ENCODE measurements at places on chromosomes 13 and 19. TPM values are rescaled to one million over a fixed set of nuclear protein-coding genes. Genes with fewer than 3 reads are reported as not detected.

Gene FPR2
- total RNA-seq: 0.36 TPM

GRCh38 chr19:28351761-28352160 lies 861.2 kb downstream of the UQCRFS1 start:
- no peak for DNase-seq
- H3K4me3 ChIP-seq: no peak overlapping the region
- H3K27ac ChIP-seq: no peak overlapping the region

DNA sequence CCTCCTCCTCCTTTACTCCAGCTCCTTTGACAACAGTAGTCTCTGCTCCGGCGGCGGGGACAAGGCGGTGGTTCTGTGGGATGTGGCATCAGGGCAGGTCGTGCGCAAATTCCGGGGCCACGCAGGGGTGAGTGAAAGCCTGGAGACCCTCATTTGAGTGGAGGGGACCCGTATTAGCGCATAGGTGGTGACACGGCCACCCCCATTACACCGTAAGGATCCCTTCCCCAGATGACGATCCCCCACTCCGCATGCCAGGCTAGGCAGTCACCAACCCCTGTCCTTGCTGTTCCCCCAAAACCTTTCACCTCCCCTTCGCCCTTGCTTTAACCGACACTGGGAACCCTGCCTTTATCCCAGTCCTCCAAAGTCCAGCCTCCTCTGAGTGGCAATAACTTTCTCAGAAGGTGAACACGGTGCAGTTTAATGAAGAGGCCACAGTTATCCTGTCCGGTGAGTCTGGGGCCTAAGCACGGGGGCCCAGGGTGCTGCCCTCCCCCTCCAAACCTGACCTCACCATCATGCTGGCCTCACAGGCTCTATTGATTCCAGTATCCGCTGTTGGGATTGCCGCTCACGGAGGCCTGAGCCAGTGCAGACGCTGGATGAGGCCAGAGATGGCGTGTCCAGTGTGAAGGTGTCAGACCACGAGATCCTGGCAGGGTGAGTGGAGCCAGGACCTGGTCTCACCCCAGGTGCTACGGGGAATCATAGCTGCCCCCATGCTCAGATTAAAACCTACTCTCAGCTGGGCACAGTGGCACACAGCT lies 3.7 kb downstream of the WDR83 start:
- H3K27me3 ChIP-seq: no peaks in the 10 kb centered on the region
- peaks cover 34% of the 10 kb centered on the region for H3K4me1 ChIP-seq
- H3K4me3 ChIP-seq: peak overlapping the region; percentile 80
- H3K36me3 ChIP-seq: peaks cover 22% of the 10 kb centered on the region
- H3K27ac ChIP-seq: peak overlapping the region; percentile 95

- DNase-seq: no peak
- no peaks in the 10 kb centered on the region for H3K36me3 ChIP-seq
Observed at GRCh38 chr19:18735752-18736151, 52.3 kb downstream of the CRTC1 start.

GRCh38 chr13:52395704-52396103 lies 10.3 kb downstream of the THSD1 start:
- DNase-seq: no peak
- peaks cover 13% of the 10 kb centered on the region for H3K36me3 ChIP-seq
- no peak overlapping the region for H3K27ac ChIP-seq
- H3K4me3 ChIP-seq: no peak overlapping the region

DNA sequence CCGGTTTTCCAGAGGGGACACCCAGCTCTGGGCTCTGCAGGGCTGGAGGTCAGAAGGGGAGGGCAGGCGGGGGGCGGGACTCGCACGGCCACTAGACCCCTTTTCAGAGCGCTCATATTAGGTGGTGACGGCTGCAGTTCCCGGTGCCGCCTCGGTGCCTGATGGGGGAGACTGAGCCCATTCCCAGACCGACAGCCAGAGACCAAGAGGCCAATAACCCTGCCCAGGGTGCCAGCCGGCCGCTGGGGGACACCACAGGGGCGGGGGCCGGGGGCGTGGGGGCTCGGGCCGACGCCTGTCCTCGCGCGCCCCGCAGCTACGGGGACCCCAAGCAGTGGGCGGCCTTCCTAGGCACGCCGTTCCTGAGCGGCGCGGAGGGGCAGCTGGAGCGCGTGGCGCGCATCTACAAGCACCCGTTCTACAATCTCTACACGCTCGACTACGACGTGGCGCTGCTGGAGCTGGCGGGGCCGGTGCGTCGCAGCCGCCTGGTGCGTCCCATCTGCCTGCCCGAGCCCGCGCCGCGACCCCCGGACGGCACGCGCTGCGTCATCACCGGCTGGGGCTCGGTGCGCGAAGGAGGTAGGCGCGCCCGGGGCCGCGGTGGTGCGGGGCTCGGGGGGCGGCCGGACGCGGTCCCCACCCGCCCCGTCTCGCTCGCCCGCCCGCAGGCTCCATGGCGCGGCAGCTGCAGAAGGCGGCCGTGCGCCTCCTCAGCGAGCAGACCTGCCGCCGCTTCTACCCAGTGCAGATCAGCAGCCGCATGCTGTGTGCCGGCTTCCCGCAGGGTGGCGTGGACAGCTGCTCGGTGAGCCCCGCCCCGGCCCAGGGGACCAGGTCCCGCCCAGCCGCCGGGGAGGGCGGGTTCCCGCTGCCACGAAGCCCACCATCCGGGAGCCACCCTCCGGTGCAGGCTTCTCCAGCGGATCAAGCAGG lies 2.4 kb downstream of the TIMM13 start:
- DNase-seq: peak; percentile 96
- H3K27ac ChIP-seq: no peak overlapping the region
- H3K4me1 ChIP-seq: peaks cover 24% of the 10 kb centered on the region
- peak overlapping the region; percentile 30 for H3K4me3 ChIP-seq

Gene ZNF491
- total RNA-seq: 6.2 TPM

Gene KLF1
- not detected for total RNA-seq

Gene NUFIP1
- total RNA-seq: 3.3 TPM

- H3K4me3 ChIP-seq: no peak overlapping the region
- no peaks in the 10 kb centered on the region for H3K4me1 ChIP-seq
- DNase-seq: no peak
- no peaks in the 10 kb centered on the region for H3K27me3 ChIP-seq
- H3K36me3 ChIP-seq: no peaks in the 10 kb centered on the region
- no peak overlapping the region for H3K27ac ChIP-seq
Observed at GRCh38 chr13:48511621-48512230, 21.2 kb downstream of the RCBTB2 start.

GRCh38 chr13:111914241-111915103 lies 152.5 kb upstream of the SOX1 start:
- no peak overlapping the region for H3K4me3 ChIP-seq
- no peaks in the 10 kb centered on the region for H3K4me1 ChIP-seq
- no peak overlapping the region for H3K27ac ChIP-seq
- no peaks in the 10 kb centered on the region for H3K27me3 ChIP-seq

GRCh38 chr19:39848392-39848791 lies 2.2 kb upstream of the FBL start:
- no peaks in the 10 kb centered on the region for H3K36me3 ChIP-seq
- H3K4me1 ChIP-seq: peaks cover 25% of the 10 kb centered on the region
- H3K4me3 ChIP-seq: no peak overlapping the region

- H3K27me3 ChIP-seq: no peaks in the 10 kb centered on the region
- H3K27ac ChIP-seq: peak overlapping the region; percentile 63
- H3K36me3 ChIP-seq: no peaks in the 10 kb centered on the region
- DNase-seq: peak; percentile 51
- H3K4me3 ChIP-seq: peak overlapping the region; percentile 86
Observed at GRCh38 chr19:2051773-2052704, 995 bp upstream of the MKNK2 start.

DNA sequence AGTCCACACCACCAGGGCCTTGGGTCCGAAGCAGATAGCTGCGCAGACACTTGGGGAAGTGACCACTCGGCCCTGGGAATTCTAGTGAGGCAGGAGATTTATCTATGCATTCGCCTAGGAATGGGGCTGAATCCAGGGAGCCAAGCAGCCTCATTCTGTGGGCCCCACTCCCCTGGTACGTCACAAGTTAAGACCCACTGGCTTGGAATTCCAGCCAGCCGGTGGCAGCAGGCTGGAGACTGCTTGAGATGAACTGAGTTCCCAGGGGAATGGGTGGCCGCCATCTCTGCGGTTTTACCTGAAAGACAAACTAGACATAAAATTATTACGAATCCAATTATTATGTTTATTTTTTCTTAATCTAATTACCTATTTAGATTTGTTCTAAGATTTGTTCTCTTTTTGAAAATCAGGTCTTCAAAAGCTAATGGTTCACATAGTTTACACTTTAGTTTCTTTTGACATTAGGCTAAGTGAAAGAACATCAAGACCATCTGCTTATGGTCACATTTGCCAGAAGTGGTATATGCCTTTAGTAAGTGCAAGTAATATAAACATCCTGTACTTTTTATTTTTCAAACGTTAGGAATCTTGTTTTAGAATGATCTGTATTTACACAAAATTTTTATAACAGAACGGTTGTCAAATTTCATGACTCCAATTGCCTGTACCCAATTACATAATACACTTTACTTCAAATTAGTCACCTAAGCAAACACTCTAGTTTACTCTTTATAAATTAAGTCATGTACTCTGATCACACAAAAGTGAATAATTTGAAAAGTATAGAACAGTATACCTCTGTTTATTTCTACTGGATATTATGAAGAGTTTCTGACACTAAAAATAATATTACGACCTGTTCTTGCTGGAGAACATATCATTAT lies 74.4 kb downstream of the SLITRK6 start:
- H3K4me1 ChIP-seq: no peaks in the 10 kb centered on the region
- H3K36me3 ChIP-seq: no peaks in the 10 kb centered on the region
- H3K4me3 ChIP-seq: no peak overlapping the region
- H3K27ac ChIP-seq: no peak overlapping the region
- H3K27me3 ChIP-seq: no peaks in the 10 kb centered on the region

DNA sequence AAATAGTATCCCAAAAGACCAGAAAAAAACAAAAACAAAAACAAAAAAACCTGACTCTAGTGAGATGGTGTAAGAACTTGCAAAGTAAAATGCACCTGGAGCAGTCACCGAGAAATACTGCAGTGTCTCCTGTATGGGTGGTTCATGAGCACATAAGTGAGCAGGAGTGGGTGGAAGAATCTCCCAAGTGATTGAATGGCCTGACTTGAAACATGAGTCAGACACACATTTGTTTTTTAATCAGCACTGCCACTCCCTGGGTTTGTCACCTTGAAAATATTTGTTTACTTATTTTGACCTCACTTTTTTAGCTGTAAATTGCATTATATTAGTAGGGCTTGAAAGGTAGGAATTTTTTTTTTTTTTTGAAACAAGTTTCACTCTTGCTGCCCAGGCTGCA lies 2.0 kb downstream of the ZNF431 start:
- H3K4me3 ChIP-seq: no peak overlapping the region
- H3K27me3 ChIP-seq: no peaks in the 10 kb centered on the region
- H3K36me3 ChIP-seq: peaks cover 41% of the 10 kb centered on the region
- H3K4me1 ChIP-seq: peaks cover 6% of the 10 kb centered on the region
- no peak overlapping the region for H3K27ac ChIP-seq

- H3K4me1 ChIP-seq: peaks cover 35% of the 10 kb centered on the region
- peak overlapping the region; percentile 84 for H3K27ac ChIP-seq
- H3K27me3 ChIP-seq: no peaks in the 10 kb centered on the region
Observed at GRCh38 chr19:5953680-5954213, 24.2 kb downstream of the RANBP3 start.

- H3K36me3 ChIP-seq: no peaks in the 10 kb centered on the region
- H3K4me1 ChIP-seq: no peaks in the 10 kb centered on the region
- H3K27me3 ChIP-seq: no peaks in the 10 kb centered on the region
- H3K4me3 ChIP-seq: no peak overlapping the region
- no peak for DNase-seq
- H3K27ac ChIP-seq: no peak overlapping the region
Observed at GRCh38 chr13:96294930-96295881, 205.3 kb downstream of the HS6ST3 start.

GRCh38 chr19:12872941-12873890 lies 8.0 kb downstream of the DNASE2 start:
- no peaks in the 10 kb centered on the region for H3K27me3 ChIP-seq
- peak overlapping the region; percentile 33 for H3K4me3 ChIP-seq
- DNase-seq: peak; percentile 94
- H3K4me1 ChIP-seq: no peaks in the 10 kb centered on the region
- H3K36me3 ChIP-seq: peaks cover 6% of the 10 kb centered on the region

DNA sequence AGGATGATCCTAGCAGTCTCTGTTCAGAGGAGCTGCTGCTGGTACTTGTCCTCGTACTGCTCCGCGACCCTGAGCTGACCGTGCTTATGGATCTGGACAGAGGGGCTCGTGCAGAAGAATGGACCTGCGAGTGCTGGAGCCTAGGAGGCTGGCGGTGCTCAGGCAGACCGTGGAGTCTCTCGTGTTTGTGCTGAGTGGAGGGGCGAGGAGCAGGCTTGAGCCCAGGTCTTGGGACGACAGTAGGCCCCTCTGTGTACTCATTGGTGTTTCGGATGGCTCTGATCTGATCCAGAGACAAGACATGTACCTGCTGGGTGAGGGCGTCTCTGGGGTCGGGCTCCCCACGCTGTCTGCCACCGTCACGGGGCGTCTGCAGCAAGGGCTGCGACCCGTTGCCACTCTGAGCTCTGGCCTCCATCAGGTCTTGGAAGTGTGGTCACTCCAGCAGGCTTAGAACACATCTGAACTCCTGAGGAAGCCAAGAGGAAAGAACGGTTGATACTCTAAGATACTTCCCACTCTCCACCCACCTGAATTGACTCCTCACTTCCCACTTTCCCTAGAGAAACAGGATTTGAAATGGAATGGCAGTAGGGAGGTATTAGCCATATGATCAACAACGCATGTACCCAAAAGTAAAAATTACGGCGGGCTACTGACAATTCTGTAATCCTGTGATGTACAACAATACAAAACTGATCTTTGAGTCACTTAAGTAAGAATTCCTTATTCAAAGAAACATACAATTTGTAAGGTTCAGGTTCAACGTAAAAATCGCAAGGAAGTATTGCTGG lies 3.4 kb downstream of the SPRY2 start:
- H3K4me1 ChIP-seq: peaks cover 23% of the 10 kb centered on the region
- H3K4me3 ChIP-seq: peak overlapping the region; percentile 93
- H3K27ac ChIP-seq: peak overlapping the region; percentile 96

- peaks cover 2% of the 10 kb centered on the region for H3K36me3 ChIP-seq
- peaks cover 19% of the 10 kb centered on the region for H3K4me1 ChIP-seq
- H3K4me3 ChIP-seq: no peak overlapping the region
- no peaks in the 10 kb centered on the region for H3K27me3 ChIP-seq
- no peak for DNase-seq
Observed at GRCh38 chr13:114122591-114123211, 9.7 kb downstream of the RASA3 start.

Gene PEX11G
- total RNA-seq: 2.9 TPM

DNA sequence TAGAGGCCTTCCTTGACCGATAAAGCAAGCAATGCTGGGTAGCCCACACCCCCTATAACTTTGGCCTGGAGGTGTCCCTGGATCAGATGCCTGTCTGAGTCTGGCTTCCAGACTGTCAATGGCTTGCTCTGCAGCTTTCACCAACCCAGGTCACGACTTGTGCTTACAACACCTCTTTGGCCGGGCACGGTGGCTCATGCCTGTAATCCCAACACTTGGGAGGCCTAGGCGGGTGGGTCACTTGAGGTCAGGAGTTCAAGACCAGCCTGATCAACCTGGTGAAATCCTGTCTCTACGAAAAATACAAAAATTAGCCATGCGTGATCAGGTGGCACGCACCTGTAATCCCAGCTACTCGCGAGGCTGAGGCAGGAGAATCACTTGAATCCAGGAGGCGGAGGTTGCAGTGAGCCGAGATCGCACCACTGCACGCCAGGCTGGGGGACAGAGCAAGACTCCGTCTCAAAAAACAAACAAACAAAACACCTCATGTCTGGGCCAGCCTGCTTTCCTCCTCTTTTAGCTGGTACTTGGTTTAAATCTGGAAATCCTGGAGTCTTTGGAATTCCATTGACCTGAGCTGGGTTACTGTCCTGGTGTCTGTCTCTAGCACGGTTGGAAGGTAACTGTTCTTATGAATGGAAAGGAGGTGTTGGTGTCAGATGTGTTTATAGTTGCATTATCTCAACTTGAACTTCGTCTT lies 10.3 kb upstream of the GARRE1 start:
- H3K4me3 ChIP-seq: no peak overlapping the region
- peaks cover 10% of the 10 kb centered on the region for H3K4me1 ChIP-seq
- DNase-seq: no peak
- H3K27ac ChIP-seq: no peak overlapping the region
- H3K36me3 ChIP-seq: no peaks in the 10 kb centered on the region
